Stimulated activated CD4-positive, alpha-beta T cell treated with anti-CD3 and anti-CD28 coated beads, Interleukin-15, amount 100 ng/mL, for 1 hour (primary cell): ENCODE measurements at places on chromosomes 12 and 14.

- DNase-seq = no peak
Measured at GRCh38 chr12:14911131-14911530, 25.5 kb upstream of the MGP start.

GRCh38 chr14:42224053-42224888 lies 617.6 kb downstream of the LRFN5 start:
- no peak for DNase-seq

DNA sequence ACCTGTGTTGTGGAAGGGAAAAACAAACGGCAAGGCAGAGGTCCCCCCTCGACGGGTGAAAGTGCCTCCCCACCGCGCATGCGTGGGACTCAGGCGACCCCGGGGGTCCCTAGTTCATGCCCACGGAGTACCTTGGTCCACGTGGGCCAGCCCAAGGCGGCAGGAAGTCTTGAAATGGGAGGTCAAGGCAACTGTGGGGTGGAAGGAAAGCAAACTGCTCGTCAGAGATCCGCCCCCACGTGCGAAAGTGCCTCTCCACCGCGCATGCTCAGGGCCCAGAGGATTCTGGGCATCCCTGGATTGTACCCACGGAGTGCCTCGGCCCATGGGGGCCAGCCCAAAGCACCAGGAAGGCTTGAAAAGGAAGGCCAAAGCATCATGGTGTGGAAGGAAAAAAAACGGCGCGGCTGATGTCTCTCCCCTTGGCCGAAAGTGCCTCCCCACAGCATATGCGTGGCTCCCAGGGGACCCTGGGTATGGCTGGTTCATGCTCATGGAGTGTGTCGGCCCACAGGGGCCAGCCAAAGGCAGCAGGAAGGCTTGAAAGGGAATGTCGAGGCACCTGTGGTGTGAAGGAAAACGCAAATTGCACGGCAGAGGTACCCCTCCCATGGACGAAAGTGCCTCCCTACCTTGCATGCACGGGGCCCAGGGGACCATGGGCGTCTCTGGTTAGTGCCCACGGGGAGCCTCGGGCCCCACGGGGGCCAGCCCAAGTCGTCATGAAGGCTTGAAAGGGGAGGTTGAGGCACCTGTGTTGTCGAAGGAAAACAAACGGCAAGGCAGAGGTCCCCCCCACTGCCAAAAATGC lies 369.7 kb downstream of the ALG10 start:
- no peak for DNase-seq

DNA sequence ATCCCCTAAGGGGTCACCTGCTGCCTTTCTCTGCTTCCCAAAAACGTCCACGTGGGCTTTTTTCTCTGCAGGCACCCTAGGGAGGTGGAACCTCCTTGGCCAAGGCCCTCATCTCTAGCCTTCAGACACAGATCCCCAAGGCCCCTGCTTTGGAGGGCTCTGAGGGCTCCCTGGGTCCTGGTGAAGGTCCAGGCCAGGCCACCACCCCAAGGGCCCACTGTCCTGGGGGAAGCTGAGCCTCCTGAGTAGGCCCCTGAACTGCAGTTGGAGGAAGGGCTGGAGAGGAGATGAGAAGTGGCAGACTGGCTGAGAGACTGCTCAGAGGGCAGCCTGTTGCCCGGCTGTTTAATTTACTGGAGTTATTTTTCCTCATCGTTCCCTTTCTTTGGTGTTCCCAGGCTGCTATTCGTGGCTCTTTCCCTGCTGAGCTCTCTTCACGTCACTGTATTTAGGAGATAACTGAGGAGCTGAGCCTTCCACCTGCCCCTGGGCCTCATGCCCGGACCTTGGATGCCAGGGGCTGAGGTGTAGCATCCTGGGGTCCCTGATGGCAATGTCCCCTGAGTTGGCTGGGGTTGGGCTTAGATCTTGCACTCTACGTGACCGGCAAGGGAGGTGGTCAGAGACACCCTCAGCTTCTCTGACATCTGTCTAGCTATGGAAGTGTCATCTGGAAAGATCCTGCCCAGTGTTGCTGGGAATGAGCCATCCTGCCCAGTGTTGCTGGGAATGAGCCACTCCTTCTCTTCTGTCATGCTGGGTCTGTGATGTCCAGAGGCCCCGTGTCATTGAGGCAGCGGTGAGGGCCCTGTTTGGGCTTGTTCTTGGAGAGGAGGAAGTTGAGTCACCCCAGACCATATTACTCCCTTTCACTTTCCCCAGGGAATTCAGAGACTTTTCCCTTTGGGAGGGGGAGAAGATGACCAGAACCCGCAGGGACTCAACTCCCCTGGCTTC lies 139.8 kb downstream of the TSPAN9 start:
- DNase-seq = no peak

DNA sequence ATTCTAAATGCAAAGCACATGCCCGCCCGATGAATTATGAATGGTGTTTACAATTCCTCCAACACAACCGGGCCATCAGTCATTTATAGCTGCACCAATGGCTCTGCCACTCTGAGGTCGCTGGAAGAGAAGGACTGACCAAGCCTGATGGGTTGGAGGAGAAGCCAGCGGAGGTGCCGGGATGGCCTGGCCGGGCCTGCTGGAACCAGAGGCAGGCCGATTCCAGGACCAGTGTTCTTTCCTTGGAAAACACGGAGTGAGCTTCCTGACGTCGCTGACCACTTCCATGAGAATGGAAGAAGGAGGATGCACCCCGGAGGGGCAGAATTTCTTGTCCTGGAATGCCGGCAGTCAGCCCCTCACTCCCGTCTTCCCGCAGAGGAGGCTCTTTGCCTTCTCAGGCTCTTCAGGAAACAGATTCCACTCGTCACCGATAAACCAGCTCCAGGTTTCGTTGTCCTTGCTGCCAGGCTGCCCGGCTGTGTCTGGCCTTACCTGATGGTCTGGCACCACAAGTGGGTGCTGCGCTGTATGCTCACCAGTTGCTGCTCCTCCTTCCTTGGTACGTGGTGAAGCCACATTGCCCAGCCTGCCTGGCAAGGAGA lies 358.5 kb upstream of the SFSWAP start:
- DNase-seq = no peak

DNA sequence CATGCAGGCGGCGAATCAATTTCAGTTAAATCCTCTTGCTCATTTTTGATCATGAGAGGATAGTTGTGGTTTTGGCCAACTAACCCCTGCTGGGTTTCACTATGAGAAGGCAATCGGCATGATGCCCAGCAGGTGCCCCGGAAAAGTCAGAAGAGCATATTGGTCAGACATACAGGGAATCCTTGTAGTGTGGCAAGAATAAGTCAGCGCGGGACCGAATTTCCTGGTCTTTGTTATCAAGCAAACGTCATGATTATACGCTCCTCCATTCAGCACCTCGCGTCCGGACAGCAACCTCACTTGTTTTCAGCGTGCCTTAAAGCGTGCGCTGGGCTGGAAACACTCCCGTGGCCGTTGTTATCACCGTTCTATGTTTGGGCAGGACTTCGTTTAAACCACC lies 1.8 kb downstream of the TBC1D30 start:
- no peak for DNase-seq
